ENCODE measurements at places on chromosomes 2 and 18. TPM values are rescaled to one million over a fixed set of nuclear protein-coding genes. Genes with fewer than 3 reads are reported as not detected.

RAD51AP2 gene
- not detected for polyA plus RNA-seq

SERPINB10 gene
- not detected for polyA plus RNA-seq

FAM161A gene
- polyA plus RNA-seq: 1.9 TPM

RTP5 gene
- polyA plus RNA-seq: not detected

ITPRIPL1 gene
- polyA plus RNA-seq: 0.85 TPM

ATP6V1B1 gene
- polyA plus RNA-seq: not detected

CTLA4 gene
- 1.9 TPM for polyA plus RNA-seq

UGT1A4 gene
- not detected for polyA plus RNA-seq

SLC11A1 gene
- 0.49 TPM for polyA plus RNA-seq
